ENCODE measurements at places on chromosomes 6 and 20.

- DNase-seq: no peak
Measured at GRCh38 chr20:49916146-49917002, 1.0 kb upstream of the SPATA2 start.

DNA sequence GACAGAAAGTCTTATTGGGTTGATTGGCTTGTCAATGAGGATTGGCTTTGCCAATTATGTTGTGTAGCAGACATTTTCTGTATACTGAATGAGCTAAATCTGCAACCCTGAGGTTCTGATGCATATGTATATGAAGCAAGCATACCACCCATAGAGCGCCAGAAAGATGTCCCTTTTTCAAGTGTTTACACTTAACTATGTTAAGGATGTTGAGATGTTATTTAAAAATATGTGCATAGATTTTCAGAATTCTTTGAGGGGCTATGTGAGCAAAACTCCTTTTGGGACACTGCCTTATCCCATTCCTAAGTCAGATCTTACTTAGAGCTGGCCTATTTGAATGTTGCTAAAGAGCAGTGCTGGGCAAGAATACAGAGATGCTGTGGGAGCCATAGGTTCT lies 1.9 kb downstream of the AIG1 start:
- no peak for DNase-seq

GRCh38 chr20:58623579-58624473 lies 27.3 kb upstream of the STX16 start:
- DNase-seq: peak; percentile 98

DNA sequence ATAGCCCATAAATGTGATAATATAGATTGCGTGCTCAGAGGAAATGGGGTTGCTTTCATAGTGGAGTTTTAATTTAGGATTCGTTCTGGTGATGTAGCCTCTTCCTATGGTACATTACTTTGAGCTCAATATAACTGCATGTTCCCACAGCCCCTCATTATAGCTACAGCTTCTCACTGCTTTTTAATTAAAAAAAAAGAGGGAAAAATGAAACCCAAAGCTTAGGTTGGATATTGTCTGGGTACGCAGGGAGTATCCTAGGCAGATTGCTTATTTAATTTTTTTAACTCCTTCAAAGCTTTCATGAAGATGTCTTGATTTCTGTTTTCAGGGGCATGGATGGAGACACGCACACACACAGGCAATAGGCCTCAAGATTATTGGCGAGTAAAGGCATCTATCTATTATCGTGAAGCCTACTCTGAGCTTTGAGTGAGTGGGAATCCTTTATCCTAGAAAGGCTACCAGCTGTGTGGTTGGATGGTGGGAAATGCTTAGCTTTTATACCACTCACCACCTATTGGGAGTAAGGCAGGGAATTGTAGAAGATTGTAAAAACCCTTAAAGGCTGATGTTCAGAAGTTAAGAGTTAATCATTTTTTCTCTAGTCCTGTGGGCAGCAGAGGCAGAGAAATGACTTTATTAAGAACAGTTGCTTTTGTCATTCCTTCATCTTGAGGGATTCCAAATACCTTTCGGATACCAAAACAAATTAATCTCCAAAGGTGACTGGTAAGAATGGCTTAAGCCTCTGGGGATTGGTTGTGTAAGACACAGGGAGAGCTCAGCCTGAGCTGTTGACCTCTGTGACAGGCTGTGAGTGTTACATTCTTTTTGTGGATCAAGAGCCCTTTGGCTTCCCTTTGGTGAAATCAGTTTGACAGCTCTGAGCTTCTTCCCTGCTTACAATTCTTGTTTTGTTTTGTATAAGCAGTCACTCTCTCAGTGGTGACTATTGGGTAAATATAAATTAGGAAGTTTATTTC lies 33.4 kb downstream of the CTNNBL1 start:
- peak; percentile 29 for DNase-seq

DNA sequence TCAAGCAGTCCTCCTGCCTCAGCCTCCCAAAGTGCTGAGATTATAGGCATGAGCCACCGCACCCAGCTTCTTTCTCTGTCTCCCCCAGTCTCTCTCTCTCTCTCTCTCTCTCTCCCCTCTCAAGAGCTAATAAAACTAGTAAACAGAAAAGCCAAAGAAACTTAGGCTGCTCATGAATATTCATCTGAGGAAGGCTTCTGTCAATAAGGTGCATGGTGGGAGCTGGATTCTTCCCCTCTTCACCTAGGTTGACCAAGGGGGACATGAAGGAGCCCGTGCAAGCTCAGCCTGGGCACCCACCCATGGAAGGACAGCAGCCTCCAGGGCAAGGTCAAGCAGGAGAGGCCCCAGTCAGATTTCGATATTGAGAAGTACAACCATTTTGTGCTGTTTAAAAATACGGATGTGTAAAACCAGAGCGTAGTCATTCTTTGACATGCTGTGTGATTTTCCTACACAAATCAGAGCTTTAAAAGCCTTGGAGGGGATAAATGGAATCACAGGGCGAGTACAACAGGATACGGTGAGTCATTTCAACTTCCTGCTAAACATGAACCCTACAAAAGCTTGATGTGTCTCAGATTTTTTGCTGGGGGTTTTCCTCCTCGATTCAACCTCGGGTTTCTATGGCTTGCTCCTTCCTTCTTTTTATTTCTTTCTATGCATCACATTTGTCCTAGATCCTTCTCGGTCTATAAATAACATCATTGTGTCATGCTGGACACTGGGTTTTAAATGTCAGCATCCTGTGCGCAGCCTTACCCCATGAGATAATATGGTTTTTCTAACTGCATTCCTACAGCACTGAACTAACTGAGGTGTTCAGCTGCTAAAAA lies 368.9 kb upstream of the JARID2 start:
- DNase-seq: peak; percentile 78

DNA sequence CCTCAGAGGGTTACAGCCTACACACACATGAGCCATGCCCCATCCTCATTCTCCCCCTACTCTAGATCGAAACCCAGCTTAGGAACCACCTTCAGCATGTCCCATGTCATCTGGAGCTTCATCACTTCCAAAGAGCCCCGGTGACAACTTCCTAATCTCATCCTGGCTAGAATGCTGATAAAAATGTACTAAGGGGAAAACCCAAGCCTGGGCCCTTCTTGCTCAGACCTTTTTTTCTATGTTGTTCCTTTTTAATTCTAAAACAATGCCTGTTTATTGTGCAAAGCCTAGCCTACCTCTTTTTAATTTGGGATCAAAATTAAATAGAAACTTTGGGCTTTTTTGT lies 44.1 kb upstream of the NT5E start:
- no peak for DNase-seq

GRCh38 chr6:99813565-99813964 lies 180.5 kb downstream of the MCHR2 start:
- DNase-seq: no peak

DNA sequence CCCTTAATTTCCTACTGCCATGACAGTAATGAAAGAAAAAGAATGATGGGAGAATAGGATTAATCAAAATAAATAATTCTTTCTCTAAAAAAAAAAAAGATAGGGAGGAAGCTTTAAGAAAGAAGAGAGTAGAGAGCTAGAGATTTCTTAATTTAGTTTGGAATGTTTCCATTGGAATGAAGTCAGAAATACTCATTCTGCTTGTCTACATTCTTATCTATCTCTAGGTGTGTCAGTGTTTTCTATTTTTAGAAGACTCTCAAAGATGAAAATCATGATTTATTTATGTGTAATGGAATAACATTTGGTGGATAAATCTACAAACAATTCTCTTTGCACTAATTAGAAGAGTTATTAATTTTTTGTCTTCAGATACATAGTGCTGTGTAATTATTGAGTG lies 38.0 kb upstream of the HIVEP1 start:
- DNase-seq: peak; percentile 39

DNA sequence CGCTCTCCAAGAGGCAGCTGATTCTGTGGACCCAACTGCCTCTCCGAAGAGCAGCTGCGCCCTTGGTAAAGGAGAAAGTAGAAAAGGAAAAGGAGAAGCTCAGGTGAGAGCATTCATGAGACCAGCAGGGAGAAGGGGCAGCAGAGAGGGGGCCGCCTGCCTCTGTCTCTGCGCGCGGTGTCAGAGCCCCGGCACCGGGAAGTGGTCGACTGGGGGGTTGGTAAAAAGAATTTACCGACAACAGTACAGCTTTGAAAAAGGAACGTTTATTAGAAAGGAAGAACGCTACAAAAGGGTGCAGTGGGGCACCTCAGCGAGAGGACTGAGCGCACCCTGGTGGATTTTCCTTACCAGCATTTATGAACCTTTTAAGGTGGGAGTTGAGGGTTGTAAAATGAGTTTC lies 61.9 kb downstream of the GPR6 start:
- DNase-seq: no peak

DNA sequence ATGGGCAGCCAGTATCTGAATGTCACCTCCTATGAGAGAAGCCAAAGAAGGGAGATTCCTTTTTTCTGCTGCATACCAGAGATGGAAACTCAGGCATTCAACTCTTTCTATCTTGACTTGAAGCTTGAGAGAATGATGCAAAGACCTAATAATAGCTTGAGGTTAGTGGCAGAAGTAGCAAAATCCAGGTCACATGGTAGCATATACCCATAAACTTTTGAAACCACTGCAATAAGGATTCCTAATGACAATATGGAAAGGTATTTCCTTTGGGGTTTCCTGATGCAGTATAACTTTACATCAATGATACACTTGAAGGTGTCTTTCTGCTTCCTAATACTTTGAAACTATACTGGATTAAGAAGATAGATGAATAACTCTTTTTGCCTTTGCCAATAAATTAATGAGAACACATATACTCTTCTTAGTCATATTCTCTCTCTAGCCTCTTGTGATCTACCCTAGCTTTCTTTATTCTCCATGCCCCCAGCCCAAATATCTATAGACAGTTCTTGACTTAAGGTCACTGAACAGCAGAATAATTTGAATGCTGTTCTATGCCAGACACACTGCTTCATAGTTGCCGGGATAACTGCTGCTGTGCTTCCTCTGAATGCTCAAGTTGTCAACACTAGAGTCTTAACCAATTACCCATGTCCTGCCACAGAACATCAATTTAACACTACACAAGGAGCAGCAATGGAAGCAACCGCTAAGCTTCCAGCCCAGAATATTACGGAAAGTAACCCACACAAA lies 155.5 kb upstream of the SIM1 start:
- peak; percentile 11 for DNase-seq

DNA sequence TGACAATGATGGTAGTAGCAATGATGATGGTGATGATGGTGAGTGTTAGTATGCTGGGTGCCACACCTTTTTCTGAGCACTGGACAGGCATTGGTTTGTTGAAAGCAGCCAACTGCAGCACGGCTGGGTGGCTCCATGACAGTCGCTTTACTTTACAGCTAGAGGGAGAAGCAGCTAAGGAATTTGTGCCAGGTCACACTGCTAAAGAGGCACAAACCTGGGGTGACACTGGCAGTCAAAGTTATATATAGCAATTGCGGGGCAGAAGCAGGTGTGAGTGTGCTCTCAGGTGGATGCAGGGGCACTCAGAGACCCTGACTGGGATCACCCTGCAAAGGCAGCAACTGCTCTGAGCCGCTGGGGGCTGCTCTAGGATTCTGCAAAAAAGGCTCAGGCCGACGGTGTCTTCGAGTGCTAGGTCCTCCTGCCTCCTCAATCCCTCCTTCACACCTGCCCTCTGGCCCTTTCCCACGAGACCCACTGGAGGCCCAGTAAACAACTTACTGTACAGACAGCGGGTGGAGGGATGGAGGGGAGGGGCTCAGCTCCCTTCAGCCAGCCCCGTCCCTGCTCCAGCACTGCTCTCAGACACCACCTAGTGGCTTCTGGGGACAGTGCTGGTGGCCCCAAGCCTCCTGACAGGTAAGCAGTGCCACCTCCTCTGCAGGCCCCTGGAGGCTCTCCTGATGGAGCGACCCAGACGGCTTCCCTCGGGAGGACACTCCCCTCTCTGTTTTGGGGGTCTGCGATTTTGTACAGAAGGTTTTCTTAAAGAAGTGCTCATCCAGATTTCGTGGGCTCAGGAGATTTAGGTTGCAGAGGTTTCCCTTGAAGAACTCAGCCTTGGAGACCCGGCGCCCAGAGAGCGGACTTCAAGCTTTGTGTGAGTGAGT lies 4.4 kb upstream of the RPS21 start:
- DNase-seq: peak; percentile 91

- no peak for DNase-seq
Measured at GRCh38 chr20:63733579-63734081, 2.8 kb upstream of the LIME1 start.

DNA sequence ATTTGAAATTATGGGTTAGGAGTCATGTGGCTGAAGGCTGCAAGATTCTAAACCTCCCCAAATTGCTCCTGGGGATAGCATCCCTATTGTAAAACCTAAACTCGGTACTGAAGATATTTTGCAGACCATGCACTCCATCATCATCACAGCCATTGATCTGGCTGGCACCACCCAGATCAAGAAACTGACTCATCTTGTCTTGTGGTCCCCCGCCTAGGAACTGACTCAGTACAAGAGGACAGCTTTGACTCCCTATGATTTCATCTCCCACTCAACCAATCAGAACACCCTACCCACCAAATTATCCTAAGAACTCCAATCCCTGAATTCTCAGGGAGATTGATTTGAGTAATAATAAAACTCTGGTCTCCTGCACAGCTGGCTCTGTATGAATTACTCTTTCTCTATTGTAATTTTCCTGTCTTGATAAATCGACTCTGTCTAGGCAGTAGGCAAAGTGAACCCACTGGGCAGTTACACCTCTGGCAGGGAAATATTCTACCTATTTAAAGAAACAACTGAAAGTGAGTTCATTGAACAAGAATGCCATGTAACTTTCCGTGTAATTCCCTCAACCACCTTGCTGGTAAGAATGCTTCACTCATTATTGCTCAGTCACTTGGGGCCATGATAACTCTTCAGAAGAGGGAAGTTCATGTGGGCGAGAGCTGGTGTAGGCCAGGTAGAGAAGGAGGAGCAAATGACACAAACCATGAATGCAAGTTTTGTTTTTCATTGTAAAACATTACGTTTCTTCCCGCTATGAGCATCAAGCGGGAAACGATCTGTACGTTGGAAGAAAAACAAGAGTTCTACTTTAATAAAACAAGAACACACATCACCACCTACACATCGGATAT lies 602.9 kb upstream of the ARID1B start:
- no peak for DNase-seq

GRCh38 chr20:47070176-47070575 lies 175.5 kb downstream of the EYA2 start:
- no peak for DNase-seq

- DNase-seq: no peak
Measured at GRCh38 chr20:32018269-32019155, 8.3 kb downstream of the CCM2L start.

DNA sequence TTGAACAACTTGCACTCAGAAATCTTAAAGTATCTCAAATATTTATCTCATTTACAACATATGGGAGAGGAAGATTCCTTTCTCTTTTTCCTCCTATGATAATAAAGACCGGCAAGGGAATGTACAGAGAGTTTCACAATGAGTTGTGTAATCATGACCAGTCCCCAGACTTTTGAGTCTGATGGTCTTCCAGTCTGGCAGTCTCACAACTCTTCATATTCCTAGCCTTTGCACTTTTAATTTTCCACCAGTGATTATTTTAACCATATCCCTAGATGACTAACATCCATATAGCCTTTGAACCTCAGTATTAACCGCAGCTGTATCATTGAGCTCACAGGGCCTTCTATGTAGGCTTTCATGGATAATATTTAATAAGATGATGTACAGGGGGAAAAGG lies 278.5 kb downstream of the KHDC1L start:
- peak; percentile 46 for DNase-seq

GRCh38 chr6:126718600-126719327 lies 378.8 kb downstream of the CENPW start:
- no peak for DNase-seq

GRCh38 chr6:30207619-30208295 lies 5.4 kb downstream of the TRIM26 start:
- peak; percentile 62 for DNase-seq

All from GM03348 (cell line).